ENCODE measurements at places on chromosomes 2 and 18.

- DNase-seq = no peak
Observed at GRCh38 chr2:88815282-88815681, 123.8 kb downstream of the RPIA start.

GRCh38 chr18:25299426-25300300 is 52.3 kb downstream of the ZNF521 start:
- DNase-seq = no peak

DNA sequence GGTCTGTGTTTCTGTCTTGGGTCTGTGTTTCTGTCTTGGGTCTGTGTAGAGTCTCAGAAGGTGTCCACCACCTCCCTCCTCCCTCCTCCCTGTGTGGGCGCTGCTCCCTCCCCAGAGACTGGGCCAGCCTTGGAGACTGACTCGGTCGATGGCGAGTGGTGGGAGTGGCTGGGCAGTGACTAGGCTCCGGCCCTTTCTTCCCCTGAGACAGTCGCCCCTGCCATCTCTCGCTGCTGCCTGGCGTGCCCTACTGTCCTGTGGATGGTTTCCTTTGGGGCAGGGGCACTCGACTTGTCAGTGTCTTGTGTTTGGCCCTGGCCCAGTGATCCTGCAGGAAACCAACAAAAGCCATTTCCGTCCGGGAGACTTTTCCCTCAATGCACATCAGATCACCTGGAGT is 215.8 kb downstream of the NDUFA10 start:
- no peak for DNase-seq

GRCh38 chr2:231745303-231746038 is 35.6 kb downstream of the PDE6D start:
- no peak for DNase-seq

- no peak for DNase-seq
Observed at GRCh38 chr2:153071090-153071489, 352.7 kb downstream of the ARL6IP6 start.

DNA sequence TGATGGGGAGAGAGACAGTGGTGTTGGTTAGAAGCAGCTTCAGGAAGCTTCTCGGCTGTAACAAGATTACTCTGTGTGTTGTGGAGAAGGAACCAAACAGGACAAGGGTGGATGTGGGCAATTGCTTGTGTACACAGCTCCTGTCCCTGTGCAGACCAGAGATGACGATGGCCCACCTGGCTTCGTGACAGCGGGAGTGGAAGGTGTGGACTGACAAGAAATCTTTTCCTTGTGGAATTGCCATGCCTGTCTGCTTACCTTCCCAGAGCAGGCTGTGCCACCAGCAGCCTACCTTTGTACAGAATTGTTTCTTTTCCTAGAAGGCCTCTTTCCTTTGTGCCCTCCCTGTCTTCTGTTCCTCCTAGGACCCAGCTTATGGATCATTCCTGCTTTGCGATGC is 93.8 kb downstream of the ITGB1BP1 start:
- DNase-seq = no peak

DNA sequence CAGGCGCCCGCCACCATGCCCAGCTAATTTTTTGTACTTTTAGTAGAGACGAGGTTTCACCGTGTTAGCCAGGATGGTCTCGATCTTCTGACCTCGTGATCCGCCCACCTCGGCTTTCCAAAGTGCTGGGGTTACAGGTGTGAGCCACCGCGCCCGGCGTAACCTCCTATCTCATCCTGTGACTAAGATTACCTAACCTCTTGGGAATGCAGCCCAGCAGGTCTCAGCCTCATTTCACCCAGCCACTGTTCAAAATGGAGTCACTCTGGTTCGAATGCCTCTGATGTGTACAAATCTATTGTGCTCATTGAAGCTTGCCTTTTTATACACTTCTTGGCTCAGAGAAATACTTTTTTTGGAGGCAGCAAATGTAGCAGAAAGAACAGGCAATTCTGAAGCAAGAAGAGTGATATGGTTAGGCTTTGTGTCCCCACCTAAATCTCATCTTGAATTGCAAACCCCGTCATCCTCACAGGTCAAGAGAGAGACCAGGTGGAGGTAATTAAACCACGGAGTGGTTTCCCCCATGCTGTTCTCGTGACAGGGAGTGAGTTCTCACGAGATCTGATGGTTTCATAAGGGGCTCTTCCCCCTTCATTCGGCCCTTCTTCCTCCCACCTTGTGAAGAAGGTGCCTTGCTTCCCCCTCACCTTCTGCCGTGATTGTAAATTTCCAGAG is 60.6 kb downstream of the SLC4A3 start:
- no peak for DNase-seq

DNA sequence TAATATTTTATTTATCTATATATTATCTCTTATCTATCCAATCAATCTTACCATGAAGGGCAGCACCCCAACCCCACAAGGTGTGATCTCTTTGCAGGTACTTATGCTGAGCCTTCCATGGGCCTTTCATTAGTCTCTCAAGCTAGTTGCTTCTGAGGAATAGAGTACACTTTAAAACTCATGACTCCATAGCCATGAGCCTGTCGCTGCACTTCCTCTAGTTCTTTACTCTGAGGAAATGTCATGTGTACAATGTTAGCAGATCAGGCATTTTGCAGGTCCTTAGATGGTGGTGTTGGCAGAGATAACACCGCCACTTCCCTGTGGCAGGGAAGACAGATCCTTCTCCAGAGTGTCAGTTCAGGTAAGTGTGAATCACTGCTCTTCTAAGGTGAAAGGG is 29.5 kb upstream of the STAT4 start:
- DNase-seq = no peak

- no peak for DNase-seq
Observed at GRCh38 chr2:218701806-218702205, 8.8 kb upstream of the TTLL4 start.

- DNase-seq = no peak
Observed at GRCh38 chr2:162266460-162266760, 23.2 kb upstream of the FAP start.

DNA sequence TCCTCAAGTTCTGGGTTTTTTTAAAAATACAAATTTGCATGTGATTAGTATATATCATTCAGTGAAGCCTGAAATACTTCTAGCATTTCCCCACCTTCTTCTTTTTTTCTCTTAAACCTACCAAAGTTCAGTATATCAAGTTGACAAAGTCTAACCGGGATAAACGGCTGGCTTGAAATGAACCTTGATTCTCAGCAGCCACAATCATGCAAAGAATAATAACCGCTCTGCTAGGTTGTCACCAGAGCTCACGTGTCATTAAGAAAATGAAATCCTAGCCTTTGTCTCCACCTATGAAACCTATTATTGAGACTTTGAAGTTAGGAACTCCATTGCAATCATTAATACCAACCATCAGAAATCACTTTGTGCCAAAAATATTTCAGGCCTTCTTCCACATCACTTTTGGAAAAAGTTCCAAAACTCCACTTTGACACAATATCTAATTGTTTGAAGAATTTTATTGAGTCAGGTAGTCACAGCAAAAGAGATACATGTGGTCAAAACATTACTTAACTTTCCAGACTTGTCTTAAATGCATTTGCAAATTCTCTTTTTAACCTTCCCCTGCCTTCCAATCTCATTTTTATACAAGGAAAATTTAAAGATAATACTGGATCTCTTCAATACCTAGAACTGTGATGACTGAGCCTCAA is 285.6 kb upstream of the ACVR2A start:
- no peak for DNase-seq

- no peak for DNase-seq
Observed at GRCh38 chr2:190837420-190837819, 43.2 kb upstream of the GLS start.

DNA sequence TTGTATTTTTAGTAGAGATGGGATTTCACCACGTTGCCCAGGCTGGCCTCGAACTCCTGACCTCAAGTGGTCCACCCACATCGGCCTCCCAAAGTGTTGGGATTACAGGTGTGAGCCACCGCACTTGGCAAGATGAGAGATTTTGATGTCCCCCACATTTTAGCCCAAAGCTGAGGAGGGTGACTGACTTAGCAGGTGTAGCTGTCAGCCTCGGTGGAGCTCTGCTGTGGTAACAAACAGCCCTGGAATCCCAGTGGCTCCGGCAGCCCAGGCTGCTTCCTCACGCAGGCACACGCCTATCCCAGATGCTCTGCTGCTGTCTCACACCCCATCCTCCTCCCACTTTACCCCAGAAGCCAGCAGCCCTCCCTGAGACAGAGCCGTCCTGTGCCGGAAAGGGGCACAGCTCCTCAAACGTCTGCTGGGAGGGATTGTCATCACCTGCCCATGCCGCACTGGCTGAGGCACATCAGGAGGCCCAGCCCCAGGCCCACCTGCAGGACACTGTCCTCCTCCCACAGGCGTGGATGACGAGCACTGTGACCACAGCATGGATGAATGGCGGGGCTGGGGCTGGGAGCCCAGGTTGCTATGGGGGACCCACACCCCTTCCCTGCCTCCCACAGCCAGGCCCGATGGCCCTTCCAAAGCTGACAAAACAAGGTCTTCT is 10.6 kb upstream of the BOK start:
- DNase-seq = no peak

- no peak for DNase-seq
Observed at GRCh38 chr2:225293638-225294037, 105.9 kb upstream of the NYAP2 start.

DNA sequence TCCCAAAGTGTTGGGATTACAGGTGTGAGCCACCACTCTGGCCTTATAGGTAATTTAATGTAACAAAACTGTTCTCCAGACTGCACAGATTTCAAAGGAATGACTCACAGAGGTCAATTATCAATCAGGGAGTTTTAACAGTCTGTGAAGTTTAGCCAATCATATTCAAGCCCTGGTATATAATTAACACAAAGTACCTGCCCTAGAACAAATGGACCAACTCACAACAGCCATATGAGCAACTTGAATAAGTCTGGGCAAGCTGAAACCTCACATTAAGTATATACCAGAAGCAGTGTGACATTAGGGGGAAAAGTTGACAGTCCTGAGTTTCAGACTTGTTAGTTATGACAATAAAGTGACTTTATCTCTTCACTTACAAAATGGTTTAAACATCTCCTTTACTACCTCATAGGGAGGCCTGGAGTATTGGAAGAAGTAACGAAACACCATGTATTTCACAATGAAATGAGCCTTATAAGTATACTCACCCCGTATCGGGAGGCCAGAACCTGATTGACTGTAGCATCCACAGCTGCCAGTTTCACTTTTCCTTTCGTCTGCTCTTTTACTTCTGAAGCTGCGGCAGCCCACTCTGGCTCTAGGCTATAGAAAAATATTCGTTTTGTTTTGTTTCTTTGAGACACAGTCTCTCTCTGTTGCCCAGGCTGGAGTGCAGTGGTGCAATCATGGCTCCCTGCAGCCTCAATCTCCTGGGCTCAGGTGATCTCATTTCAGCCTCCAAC is 22.2 kb downstream of the PDIA6 start:
- DNase-seq = no peak

DNA sequence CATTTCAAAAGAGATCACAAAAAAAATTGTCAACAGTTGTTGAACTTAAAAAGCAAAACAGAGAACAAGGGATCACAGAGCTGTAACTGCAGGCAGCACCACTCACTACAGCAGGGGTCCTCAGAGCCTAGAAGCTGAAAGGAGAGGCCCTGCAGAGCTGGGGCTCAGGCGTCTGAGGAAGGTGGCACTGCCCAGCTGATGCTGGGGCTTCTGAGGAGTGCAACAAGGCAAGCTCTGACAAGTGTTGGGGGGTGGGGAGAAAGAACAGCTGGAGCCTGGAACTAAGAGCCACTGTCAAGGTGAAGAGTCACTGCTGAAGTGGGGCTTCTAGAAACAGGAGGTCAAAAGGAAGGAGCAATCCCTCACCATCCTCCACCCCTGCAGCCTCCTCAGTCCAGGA is 46.2 kb downstream of the FTCDNL1 start:
- DNase-seq = no peak

DNA sequence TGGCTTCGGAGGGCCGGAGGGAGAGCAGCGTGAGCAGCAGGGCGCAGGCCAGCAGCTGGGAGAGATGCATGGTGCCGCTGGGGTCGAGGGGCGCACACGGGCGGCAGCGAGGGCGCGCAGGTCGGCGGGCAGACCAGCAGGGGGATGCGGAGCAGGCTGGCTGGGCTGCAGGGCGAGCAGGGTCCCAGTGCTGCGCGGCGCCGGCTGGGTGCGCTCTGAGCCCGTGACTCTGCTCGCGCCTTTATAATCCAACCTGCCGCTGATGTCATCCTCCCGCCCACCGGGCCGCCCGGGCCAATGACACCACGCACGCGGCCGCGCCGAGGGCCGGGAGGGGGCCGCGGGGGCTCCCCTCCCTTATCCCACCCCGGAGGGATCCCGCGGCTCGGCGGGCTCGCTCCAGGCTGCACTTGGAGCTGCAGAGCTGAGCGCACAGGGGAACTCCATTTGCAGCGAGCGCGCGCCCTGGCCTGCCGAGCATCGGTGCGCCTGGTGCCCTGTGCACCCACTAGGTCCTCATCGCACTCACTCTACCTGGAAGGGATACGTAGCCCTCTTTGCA is at the start of gene NPPC:
NPPC (minus strand) TSS at position 217 of the 562 bp plus-strand sequence; CDS start at position 70, 147 bp downstream.
- DNase-seq = peak; percentile 74

- no peak for DNase-seq
Observed at GRCh38 chr2:19416784-19417684, 58.6 kb upstream of the OSR1 start.

DNA sequence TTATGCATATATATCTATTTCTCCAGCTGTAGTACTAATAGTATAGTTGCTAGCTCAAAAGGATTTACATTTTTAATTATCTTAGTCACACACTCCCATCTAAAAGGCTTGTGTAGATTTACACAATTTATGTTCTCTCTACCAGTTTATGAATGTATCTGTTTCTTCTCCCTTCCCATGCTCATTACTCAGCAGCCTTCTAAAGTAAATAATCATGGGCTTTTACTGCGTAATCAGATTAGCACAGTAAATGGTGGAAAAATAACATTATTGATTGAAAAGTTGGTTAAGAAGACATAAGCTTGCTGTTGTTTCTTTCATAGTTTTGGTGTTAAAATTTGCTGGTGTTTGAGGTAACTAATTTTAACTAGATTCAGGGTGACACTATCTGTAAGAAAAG is 81.8 kb downstream of the PTPN4 start:
- DNase-seq = no peak

DNA sequence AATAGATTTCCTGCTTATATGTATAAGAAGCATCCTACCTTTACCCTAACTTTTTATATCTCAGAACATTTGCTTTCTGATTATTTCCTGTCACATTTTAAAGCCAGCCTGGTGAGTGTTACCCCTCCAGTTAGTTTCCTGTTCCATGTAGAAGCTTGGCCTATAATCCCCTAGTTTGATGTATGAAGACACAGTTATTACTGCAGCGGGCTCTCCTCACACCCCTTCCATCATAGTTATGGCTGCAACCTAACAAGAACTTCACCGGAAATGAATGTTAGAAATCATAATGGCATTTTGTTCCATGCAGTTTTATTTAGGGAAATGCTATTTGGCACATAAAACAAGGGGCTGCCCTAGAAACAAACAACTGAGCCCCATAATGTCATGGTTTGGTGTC is 400.2 kb upstream of the SETBP1 start:
- DNase-seq = no peak

Data from NCI-H1105 (cell line).